ENCODE measurements at places on chromosomes 16 and 17.

DNA sequence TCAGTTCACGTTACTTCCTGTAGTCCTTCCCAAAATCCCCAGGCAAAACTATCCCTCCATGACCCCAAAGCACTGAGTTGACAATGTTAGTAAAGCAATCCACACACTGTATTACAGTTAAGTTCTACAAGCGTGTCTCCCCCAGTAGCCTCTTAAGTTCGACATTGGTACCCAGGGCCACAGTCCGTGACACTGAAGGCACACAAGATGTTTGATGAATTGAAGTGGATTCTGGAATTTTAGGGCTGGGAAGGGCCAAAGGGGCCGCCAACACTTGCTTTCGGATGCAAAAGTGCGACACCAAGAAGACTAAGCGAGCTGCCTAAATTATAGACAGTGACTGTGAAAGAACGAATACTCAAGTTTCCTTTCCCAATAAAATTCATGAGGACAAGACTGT, 1.5 kb downstream of the VPS35 start:
- DNase-seq: no peak

DNA sequence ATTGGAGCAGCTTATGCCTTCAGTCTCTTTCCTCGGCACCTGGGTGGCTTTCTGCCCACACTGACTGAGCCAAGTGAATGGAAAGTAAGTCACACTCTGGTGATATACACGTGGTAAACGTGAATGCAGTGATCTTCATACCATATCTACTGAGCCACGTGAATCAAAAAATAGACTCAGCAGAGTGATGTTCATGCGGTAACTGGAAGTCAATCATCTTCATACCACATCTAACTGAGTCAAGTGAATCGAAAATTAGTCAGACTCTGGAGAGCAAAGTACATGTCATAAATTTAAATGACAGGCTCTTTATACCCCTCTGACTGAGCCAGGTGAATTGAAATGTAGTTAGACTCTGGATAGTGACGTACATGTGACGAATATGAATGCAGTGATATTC, 47.1 kb upstream of the ARL4D start:
- DNase-seq: no peak

- DNase-seq: no peak
These were observed 17.0 kb downstream of the DUSP14 start for GRCh38 chr17:37506678-37507077.

GRCh38 chr17:47789611-47790561, 31.7 kb downstream of the OSBPL7 start:
- peak; percentile 71 for DNase-seq

DNA sequence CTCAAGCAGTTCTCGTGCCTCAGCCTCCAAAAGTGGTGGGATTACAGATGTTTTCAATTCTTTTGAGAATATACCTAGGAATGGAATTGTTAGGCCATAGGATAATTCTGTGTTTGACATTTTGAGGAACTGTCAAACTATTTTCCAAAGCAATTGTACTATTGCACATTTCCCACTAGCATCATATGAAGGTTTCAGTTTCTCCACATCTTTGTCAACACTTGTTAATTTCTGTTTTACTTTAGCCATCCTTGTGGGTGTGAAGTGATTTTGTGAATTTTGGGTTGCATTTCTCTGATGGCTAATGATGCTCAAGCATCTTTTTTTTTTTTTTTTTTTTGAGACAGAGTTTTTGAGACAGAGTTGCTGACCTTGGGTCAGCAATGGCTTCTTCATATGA, 6.2 kb downstream of the NT5M start:
- DNase-seq: no peak

GRCh38 chr17:62444063-62444462, 20.4 kb downstream of the METTL2A start:
- no peak for DNase-seq

- no peak for DNase-seq
These were observed 27.5 kb downstream of the TEKT5 start for GRCh38 chr16:10667239-10667638.

DNA sequence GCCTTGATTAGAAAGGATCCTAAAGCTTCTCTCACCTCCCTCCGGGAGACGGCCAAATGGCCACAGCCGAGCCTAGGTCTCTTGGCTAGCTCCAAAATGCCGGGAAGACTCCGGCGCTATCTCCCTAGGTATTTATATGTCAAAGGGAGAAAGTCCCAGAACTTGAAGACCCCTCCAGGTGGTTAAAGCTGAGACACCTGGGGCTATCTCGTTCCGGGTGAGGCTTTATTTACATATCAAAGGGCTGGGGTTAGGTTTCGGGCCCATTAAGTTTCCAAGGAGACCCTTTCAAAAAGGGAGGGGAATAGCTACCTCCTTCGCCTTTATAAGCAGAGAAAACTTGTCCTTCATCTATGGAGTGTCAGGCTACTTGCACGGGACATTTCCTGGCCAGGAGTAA, 70.9 kb upstream of the KIFC3 start:
- no peak for DNase-seq

GRCh38 chr16:23374721-23375510, 72.8 kb downstream of the SCNN1B start:
- DNase-seq: peak; percentile 82

DNA sequence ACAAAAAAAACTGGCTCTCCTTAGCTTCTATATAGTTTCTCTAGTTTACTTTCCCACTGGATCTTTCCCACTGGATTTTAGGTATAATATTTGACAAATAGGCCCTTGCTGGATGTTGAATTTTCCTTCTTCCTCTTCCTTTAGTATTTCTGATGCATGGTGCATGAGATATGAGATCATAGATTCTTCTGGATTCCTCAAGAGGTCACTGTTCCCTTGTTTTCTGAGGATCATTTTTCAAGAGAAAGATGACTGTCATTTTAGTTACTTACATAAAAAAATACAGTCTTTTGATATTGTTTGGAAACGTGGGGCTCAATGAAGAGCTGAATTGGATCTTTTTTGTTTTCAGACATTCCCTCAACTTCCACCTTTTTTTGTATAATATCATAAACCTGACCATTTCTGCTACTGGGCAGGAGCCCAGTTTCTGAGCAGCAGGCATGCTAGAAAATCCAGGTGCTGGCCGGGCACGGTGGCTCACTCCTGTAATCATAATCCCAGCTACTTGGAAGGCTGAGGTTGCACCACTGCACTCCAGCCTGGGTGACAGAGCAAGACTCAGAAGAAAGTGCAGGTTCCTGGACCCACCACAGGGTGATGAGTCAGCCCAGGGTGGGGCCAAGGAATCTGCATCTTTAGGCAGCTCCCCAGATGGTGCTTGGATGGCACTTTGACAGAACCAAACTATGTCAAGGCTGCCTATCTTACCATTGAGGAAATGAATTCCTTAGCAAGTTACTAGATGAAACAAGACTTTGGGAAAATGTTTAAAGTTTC, 70.3 kb downstream of the SDR42E1 start:
- no peak for DNase-seq

DNA sequence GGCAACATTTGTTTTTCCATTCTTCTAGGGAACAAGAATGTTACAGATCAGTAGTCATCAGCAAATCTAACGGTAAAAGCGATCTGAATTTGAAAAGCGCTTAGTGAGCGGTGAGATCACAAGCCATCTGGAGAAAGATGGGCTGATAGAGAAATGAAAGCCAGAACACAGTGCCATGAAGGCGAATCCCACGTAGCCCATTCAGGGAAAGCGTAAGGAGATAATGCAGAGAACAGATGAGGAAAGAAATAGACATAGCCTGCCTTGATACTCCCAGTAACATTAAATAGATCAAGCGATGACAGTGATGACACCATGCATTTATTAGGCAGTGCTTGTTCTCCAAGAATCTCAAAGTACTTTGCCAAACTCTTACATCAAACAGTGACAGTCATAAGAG, 183.1 kb upstream of the PSMD7 start:
- DNase-seq: no peak

- DNase-seq: no peak
These were observed 180.8 kb downstream of the FTO start for GRCh38 chr16:53884748-53885147.

- DNase-seq: no peak
These were observed 44.7 kb upstream of the DNAH17 start for GRCh38 chr17:78621720-78622490.

GRCh38 chr16:64808474-64808873, 313.4 kb downstream of the CDH11 start:
- DNase-seq: no peak

DNA sequence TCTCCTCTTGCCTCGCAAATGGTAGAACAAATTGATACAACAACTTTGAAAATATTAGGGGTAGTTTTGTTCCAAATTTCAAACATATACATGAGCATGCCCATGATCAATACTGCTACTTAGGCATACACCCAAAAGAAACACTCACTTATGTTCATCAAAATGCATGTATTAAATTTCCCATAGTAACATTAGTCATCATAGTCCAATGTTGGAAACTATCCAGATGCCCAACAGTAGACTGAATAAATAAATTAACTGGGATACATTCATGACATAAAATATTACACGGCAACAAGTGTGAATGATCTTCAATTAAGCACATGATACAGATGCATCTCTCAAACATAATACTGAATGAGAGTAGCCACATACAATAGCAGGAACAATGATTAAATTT, 391.6 kb downstream of the CDH11 start:
- DNase-seq: no peak

DNA sequence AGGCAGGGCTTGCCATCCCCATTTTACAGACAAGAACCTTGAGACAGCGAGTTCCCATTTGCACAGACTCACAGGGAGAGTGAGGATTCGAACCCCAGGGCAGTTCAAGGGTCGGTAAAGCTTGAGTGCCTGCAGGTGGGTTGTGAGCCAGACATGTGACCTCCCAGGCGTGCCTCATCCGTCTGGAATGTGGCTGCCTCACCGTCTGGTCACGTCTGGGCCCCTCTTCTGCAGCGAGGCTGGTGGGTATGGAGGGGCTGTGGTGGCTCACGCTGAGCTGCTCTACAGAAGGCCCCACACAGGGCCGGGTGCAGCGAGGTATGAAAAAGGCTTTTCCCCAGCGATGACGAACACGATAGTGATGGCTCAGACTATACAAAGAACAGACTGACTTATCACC, 35.8 kb upstream of the LHX1 start:
- DNase-seq: no peak

DNA sequence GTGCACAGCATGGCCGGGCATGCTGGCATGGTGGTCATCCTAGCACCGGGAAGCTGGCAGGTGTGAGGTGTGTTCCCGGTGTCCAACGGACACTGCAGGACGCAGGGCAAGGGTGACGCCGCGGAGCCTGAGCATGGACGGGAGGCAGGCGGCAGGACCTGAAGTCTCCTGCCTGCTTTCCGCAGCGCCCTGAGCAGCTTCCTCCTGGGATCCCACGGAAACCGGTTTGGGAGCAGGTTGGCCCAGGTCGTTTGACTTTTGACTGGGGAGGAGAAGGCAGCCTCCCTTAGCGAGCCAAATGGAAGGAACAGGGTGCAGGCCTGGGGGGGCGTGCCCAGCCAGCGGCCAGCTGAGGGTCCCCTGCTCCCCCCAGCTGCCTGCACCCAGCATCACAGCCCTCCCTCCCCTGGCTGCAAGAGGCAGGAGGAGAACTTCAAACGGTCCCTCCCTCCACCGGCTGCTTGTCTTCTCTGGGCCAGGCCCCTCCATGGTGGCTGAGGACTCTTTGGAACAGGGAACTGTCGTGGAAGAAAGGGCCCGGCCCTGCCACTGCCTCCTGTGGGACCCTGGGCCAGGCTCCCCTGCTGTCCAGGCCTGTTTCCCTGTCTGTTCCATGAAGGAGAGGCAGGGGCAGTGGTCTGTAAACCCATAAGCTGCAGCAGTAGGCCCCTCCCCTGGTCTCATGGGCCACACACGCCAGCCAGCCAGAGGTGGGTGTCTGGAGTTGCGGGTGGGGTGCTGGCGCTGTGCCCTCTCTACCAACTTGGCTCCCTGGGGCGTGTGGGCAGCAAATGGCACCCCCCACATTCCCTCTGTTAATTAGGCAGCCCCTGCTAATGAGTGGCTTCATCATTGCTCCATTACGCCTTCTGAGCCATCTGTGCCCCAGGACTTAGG, 7.8 kb upstream of the ADGRG1 start:
- DNase-seq: peak; percentile 78

DNA sequence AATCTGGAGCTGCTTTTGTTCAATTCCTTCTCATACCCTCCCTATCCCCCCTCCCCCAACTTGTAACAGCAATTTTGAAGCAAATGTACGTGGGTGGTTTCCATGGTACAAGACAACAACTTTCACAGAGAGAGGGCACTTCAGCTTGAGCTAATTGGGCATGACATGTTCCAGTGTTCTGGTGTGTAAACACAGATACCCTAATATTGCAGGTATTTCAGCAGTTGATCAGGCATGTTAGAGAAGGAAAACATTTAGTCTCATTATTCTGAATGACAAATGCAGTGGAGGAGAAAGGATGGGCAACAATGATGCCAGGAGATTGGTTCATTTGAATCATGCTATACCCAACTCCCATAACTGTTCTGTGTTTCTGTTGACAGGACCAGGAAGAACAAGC, 137.5 kb downstream of the TRIM37 start:
- DNase-seq: no peak

DNA sequence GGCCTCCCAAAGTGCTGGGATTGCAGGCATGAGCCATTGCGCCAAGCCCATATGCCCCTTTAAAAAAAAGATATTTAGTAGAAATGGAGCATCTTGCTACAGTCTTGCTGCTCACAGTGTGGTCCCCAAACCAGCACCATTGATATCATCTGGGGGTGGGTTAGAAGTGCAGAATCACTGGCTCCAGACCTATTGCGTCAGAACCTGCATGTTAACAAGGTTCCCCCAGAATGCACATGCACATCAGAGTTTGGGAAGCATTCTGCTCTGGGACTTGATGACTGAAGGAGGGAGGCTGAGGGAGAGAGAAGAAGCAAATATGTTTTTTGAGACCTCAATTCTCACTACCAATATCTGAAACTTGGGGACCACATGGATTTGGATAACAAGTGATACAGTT, 16.0 kb upstream of the ARL4D start:
- DNase-seq: no peak

GRCh38 chr16:24537474-24538337, 1.7 kb upstream of the RBBP6 start:
- DNase-seq: no peak

DNA sequence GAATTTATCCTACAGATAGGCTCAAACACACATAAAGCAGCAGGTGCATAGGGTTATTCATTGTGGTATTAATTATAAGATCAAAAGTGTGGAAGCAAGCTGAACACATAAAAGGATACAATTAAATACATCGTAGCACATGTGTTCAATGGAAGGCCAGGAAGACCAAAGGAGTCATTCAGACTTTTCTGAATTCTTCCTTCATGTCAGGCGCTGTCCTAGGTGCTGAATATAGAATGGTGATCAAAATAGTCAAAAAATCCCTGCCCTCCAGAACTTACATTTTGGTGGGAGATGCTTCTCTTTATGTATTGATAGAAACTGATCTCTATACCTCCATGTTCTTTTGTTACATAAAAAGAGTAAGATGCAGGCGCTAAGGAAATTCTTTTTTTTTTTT, 439.0 kb upstream of the ASIC2 start:
- no peak for DNase-seq
